ENCODE measurements at places on chromosomes 1 and 21. TPM values are rescaled to one million over a fixed set of nuclear protein-coding genes. Genes with fewer than 3 reads are reported as not detected.

Gene TMCO1
- 115 TPM for total RNA-seq

Gene OR14I1
- total RNA-seq: not detected

Gene TMEM35B
- 38.7 TPM for total RNA-seq

- DNase-seq: no peak
- no peak overlapping the region for H3K4me3 ChIP-seq
- H3K27me3 ChIP-seq: no peaks in the 10 kb centered on the region
These were observed 5.5 kb downstream of the SDCCAG8 start for GRCh38 chr1:243261390-243261789.

GRCh38 chr1:91768786-91769725 is 116.9 kb downstream of the TGFBR3 start:
- no peak for DNase-seq
- H3K36me3 ChIP-seq: peaks cover 43% of the 10 kb centered on the region
- H3K4me3 ChIP-seq: no peak overlapping the region
- peaks cover 7% of the 10 kb centered on the region for H3K4me1 ChIP-seq

- peaks cover 2% of the 10 kb centered on the region for H3K27me3 ChIP-seq
- H3K4me1 ChIP-seq: no peaks in the 10 kb centered on the region
- no peak overlapping the region for H3K4me3 ChIP-seq
These were observed 138.4 kb downstream of the PLXNA2 start for GRCh38 chr1:208105756-208106155.

Gene RGL1
- total RNA-seq: 2.8 TPM

DNA sequence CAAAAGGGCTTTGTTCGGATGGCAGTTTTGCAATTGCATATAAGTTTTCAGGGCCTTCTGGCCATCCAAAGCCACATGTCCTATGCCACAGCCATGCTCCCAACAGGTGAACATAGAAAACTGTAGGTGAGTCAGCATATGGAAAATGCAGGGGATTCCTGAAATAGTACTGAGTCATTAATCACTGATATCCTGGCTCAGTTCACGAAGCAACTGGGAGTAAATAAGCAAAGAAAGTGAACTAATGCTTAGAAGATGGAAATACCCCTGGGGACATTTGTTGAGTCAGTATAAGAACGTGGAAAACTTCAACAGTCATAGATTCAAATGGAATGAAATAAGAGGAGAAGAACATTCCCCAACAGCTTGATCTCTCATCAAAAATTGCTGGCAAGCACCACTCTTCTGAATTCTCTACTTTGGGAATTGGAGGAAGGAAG is 148.9 kb upstream of the RUNX1 start:
- no peak overlapping the region for H3K4me3 ChIP-seq
- no peak for DNase-seq

Gene ATP1A2
- not detected for total RNA-seq

DNA sequence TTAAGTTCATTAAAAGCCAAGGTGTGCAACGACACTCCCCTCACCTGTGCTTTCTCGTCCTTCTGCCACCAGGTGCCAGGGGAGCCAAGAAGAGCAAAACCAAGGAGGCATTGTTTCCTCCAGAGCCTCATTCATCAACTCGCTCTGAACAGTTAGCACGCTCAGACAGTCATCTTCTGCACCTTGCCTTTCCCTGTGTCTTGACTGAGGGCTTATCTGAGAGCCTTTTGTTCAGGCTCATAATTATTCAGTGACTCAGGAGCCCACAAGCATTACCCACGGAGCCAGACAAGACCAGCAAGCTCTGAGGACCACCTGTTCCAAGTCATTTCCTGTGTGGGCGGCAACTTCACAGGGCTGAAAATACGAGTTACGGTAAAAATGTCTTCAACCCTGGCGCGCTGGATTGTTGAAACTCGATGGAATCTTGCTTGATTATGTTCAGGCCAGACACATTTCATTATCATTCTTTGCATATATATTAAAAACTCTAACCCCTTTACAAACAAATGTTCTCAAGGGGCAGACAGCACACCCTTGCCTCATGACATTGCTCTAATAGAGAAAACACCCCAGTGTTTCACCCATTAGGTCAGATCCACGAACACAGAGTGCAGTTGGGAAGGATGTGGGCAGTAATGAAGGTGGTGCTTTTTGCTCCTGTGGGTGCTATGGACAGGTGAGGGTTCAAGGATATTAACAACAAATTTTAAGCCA is 89.7 kb upstream of the RUNX1 start:
- H3K4me3 ChIP-seq: no peak overlapping the region
- peak; percentile 23 for DNase-seq
- no peaks in the 10 kb centered on the region for H3K36me3 ChIP-seq
- H3K27me3 ChIP-seq: peaks cover 1% of the 10 kb centered on the region
- peaks cover 12% of the 10 kb centered on the region for H3K4me1 ChIP-seq
- no peak overlapping the region for H3K27ac ChIP-seq

- DNase-seq: no peak
- no peaks in the 10 kb centered on the region for H3K36me3 ChIP-seq
- no peaks in the 10 kb centered on the region for H3K4me1 ChIP-seq
- H3K4me3 ChIP-seq: no peak overlapping the region
These were observed 105.6 kb downstream of the ERG start for GRCh38 chr21:38392661-38393060.

Gene G0S2
- 7.6 TPM for total RNA-seq

Gene MYBPH
- not detected for total RNA-seq

Gene TMEM61
- total RNA-seq: not detected
